ENCODE measurements at places on chromosomes 11 and 22.

GRCh38 chr11:71929491-71929890 lies 645 bp downstream of the RNF121 start:
- DNase-seq: no peak

DNA sequence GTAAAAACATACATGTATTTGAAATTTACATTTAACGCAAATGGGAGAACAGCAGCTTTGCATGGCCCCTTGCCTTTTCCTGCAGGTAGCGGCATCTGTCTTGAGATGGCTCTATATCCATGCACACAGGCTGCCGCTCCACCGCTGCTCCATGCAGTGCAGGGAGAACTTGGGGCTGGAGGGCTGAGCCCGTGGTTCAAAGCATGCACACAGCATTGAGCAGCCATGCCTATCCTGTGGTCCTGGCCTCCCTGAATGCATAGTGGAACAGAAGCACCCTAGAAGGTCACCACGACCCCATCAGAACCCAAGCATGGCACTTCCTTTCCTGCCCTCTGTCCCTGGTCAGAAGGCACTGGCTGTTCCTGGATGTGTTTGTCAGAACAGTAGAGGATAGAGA lies 35.0 kb upstream of the TP53I11 start:
- no peak for DNase-seq

GRCh38 chr11:9211322-9211721 lies 53.8 kb downstream of the DENND5A start:
- DNase-seq: no peak

DNA sequence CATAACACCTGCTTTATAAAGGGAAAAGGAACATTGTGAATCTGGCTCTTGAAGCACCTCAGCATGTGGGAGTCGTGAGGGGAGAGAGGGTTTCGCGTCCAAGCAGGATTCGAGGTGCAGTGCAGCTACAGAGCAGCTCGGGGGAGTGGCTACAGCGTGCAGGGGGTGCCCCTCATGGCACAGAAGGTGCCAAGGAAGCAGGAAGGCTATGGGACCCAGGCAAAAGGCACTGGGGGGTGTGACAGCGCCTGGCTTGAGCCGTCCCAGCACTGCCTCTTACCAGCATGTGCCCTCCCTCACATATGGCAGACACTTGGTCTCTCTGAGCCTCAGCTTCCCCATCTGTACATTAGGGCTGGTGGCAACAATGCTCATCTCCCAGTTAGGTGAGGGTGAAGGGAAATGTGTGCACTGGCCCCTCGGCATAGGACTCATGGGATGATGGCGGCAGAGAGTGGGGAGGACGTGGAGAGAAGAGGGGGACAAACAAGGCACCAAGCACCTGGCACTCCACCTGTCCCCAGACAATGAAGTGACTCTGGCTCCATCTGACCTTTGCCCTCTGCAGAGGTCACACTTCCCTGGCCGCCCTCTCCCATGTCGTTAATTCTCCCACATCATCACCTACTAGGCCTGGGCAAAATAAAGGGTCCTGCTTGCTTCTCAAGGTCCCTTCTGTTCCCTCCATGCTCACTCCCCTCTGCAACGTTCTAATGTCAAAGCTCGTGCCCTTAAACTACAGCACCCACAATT lies 10.4 kb downstream of the TNKS1BP1 start:
- no peak for DNase-seq

DNA sequence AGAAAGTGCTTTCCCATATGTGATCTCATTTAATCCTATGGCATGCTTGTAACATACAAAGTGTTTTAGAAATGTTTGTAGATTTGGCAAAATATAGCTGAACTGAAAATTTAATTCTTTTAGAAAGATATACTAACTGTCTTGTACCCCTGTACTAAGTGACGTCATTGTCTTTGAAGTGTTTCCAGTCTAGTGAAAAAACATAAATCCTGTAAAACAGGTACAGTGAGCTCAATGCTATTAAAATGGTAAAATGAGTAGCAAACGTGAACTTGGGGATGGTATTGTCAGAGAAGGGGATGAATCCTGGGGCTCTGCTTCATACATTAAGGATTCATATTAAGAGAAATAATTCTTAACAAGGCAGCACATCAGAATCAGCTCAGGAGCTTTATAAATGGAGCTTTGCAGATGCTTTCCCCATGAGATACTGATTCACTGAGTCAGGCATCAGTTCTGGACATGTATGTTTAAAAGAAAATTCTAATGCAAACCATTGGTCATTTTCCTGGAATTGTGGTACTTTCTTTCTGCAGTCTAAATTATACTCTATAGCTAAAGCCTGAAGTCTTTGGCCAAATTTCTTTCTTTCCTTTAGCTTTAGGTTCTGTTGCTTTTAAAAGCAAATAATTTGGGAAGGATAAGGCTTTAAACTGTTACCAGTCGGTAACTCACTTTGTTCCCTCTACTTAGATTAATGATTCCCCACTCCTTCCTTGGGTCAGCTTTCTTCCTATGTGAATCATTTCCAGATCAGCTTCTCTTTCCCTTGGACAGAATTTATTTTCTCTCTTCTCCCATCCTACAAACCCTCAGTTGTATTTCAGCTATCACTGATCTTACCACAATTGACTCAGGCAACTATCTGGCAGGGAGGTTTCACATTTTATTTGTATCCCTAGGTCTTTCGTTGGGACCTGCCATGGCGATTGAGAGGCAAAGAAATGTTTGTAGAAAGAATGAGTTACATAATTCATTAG lies 57.5 kb upstream of the DDI1 start:
- DNase-seq: no peak

DNA sequence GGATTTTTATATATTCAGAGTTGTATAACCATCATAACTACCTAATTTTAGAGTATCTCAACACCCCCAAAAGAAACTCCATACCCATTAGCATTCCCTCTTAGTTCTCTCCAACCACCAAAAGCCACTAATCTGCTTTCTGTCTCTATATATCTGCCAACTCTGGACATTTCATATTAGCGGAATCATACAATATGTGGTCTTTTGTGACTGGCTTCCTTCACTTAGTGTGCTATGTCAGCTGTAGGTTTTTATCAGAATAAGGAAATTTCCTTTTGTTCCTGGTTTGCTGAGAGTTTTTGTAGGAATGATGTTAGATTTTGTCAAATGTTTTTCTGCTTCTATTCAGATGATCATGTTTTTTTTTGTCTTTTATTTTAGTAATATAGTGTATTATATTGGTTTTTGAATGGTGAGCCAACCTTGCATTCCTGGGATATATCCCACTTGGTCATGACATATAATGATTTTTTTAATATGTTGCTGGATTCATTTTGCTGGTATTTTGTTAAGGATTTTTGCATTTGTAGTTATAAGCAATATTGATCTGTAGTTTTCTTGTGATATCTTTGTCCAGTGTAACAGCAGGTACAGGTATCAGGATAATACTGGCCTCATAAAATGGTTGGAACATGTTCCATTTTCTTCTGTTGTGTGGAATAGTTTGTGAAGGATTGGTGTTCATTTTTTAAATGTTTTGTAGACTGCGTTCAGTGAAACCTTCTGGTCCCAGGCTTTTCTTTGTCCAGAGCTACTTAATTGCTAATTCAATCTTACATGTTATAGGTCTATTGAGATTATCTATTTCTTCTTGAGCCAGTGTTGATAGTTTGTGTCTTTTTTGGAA lies 16.8 kb downstream of the DGCR8 start:
- no peak for DNase-seq

DNA sequence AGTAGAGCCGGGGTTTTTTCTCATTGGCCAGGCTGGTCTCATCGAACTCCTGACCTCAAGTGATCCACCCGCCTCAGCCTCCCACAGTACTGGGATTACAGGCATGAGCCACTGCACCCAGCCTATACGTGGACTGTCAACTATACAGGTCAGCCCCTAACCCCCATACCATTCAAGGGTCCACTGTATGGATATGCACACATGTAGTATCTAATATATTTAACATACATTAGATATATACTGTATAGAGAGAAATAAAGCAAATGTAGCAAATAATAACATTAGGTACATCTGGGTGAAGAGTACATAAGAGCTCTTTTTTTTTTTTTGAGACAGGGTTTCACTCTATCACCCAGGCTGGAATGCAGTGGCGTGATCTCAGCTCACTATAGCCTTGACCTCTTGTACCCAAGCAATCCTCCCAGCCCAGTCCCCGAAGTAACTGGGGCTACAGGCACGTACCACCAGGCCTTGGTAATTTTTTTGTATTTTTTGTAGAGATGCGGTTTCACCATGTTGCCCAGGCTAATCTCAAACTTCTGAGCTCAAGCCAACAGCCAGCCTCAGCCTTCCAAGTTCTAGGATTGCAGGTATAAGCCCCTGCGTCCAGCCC lies 1.5 kb upstream of the ATP5MGL start:
- no peak for DNase-seq

DNA sequence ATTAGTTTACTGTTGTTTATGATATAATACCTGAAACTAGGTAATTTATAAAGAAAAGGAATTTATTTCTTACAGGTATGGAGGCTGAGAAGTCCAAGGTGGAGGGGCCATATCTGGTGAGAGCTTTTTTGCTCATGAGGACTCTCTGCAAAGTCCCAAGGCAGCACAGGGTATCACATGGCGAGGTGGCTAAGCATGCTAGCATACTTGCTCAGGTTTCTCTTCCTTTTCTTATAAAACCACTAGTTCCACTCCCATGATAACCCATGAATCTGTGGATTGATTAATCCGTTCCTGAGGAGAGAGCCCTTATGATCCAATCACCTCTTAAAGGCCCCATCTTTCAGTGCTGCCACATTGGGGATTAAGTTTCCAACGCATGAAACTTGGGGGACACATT lies 82.7 kb downstream of the PHF21A start:
- DNase-seq: no peak

GRCh38 chr11:18736590-18737148 lies 10.7 kb upstream of the IGSF22 start:
- no peak for DNase-seq

GRCh38 chr11:128939591-128939990 lies 3.1 kb downstream of the TP53AIP1 start:
- no peak for DNase-seq

DNA sequence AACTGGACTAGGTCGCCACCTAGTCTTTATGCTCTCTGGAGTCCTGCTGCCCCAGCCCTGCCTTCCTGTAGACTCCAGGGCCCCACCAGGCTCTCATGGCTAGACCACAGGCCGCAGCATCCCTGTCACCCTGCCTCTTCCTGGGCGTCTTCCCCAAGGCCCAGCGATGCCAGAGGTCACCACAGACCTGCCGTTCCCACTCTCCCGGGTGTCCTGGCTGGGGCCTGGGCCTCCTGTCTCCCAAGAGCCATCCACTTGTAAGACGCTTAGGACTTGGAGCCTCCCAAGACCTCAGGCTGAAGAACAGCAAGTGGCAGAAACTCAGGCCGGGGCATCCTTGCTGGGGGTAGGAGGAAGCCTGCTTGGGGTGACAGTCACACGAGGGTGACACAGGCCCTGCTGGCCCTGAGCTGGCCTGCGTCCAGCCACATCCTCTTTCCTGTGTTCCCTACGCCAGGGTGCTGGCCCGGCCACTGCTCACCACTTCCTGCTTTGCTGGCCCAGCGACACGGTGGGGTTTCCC lies 2.0 kb upstream of the TCIRG1 start:
- DNase-seq: no peak

DNA sequence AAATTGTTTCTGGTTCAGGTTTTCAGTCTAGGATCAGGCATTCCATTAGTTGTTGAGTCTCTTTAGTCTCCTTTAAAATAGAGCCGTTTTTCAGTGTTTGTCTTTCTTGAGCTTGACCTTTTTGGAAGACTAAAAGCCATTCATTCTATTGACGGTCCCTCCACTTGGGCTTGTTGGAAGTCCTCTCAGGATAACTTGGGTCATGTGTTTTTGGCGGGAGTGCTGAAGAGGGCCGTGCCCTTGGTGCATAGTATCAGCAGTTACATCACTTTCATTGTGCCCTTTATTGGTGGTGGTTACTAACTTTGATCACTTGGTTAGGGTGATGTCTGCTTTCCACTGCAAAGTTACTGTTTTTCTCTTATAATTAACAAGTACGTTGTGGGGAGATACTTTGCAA lies 20.8 kb downstream of the CECR2 start:
- no peak for DNase-seq

DNA sequence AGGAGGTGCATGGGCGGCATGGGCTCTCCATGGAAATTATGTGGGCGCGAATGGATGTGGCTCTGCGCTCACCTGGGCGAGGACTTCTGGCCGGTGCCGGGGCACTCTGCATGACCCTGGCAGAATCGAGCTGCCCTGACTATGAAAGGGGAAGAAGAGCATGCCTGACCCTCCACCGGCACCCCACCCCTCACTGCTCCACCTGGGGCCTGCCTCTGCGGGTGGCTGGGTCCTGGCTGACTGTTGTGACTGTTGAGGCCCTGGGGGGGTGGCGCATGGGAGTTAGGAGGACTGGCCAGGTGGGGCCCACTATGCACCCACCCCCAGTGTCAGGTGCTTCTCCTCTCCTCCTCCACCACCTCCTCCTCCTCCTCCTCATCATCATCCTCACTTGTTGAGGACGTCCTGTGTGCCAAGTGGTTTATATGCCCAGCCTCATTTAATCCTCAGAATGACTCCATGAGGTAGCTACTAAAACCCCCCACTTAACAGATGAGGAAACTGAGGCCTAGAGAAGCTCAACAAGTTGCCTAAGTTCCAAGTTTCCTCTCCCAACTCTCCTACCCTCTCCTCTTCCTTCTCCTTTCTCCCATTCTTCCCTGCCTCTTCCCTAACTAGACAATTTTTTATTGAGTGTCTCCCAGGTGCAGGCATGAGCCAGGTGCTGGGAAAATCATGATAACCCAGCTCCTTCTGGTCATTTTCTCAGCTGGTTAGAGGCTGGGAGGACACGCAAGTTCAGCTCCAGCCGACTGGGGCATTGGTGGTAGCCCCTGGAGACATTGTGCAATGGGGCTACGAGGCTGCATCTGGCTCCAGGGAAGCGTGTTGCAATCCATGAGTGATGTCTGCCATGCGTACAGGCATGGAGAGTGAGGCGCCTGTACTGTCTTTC lies 2.3 kb downstream of the MYEOV start:
- no peak for DNase-seq

DNA sequence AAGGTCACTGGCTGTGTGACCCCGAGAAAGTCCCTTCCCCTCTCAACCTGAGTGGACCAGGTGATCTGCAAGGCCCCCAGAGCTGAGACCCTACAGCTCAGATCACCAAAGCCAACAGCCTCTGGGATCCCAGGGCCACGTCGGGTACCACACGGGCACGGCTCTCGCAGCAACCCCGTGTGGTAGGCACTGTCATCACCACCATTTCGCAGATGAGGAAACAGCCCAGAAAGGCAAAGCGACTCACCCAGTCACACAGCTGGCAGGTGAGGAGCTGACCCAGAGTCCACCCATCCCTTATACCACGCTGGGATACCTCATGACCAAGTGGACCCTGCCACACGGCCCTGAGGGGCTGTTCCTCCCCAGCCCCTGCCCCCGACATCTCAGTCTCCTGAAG lies 2.8 kb downstream of the ATP5MGL start:
- no peak for DNase-seq

DNA sequence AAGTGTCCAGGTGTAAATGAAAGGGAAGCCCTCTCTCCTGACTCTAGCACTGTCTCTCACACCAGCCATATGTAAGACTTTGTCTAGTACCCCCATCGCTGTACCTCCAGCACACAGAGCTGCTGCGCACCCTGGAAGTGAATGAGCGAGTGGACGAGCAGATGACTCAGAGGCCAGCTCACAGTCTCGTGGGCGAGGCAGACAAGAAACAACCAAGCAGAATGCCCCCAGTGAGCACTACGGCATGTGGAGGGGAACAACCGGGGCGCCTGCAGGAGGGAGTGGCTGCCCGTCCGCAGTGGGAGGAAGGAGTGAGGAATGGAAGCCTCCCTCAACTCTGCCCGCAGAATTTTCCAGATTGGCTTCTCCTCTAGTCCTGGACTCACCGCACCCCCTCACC lies 46.4 kb downstream of the MCM5 start:
- DNase-seq: no peak
